GM12865 (cell line): ENCODE measurements at places on chromosomes 1 and 21.

DNA sequence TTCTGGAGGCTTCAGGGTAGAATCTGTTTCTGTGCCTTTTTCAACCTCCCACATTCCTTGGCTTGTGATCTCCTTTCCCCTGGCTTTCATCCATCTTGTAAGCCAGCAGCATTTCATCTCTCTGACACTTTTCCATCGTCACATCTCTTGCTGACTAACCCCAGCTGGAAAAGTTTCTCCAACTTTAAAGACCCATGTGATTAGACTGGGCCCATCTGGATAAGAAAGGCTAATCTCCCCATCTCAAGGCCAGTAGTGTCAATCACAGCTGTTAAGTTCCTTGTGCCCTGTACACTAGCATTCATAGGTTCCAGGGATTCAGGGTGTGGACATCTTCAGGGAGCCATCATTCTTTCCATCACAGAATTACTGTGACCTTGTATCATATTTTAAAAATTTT, 452.1 kb downstream of the TTLL7 start:
- no peak for DNase-seq

DNA sequence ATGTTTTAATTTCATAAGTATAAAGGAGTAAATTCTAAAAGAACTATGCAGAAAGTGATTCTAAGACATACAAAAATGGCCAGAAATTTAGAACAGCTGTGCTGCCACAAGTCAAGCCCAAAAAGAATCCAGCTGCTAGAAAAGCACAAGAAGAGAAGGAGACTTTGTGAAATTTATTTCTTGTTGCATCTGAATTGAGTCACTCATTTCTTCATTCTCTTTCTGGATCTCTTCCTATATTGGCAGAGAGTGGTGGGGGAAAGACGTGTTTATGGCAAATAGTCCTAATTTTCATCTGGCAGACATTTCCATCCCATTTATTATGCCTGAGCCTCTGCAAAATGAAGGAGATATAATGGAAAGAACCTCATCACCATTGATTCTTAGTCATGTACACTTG, 139.6 kb upstream of the CTTNBP2NL start:
- no peak for DNase-seq

GRCh38 chr1:228369608-228370438, 36.8 kb downstream of the TRIM11 start:
- DNase-seq: no peak

GRCh38 chr1:207077470-207078377, 10.9 kb upstream of the C4BPB start:
- DNase-seq: peak; percentile 82

GRCh38 chr1:189764391-189765320, 713.0 kb downstream of the BRINP3 start:
- no peak for DNase-seq

GRCh38 chr1:71656902-71657301, 576.1 kb upstream of the ZRANB2 start:
- DNase-seq: no peak

- DNase-seq: no peak
Observed at GRCh38 chr1:15148004-15148403, 5.5 kb upstream of the TMEM51 start.

DNA sequence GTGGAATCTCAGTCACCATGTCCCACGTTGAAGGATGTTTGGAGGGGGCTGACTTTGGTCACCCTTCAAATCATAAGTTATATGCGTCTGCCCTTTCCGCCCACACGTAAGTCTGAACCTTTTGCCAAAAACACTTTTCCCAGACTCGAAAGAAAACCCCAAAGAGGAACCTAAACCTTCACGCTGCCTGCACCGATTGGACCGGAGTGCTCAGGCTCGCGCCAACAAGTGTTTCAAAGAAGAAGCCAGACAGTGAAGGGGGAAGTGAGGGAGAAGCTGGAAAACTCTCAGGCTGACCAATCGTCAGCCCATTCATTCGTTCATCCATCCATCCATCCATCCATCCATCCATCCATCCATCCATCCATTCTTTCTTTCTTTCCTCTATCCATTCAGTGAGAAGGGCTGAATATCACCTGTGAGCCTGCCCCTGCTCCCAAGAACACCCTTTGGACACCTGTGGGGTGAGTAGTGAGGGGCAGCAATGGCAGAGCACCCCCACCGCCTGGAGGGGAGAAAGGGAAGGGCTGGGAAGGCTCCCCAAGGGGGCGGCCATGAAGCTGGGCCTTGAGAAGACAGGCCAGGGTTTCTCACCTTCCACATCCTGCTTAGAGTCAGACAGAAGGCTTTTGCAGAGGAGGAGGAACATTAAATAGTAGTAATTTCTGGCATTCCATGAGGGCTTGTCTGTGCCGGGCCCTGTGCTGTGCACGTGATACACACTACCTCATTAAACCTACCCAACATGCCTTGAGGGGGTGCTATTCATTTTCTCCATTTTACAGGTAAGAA, 27.1 kb upstream of the RUNX3 start:
- DNase-seq: peak; percentile 58

DNA sequence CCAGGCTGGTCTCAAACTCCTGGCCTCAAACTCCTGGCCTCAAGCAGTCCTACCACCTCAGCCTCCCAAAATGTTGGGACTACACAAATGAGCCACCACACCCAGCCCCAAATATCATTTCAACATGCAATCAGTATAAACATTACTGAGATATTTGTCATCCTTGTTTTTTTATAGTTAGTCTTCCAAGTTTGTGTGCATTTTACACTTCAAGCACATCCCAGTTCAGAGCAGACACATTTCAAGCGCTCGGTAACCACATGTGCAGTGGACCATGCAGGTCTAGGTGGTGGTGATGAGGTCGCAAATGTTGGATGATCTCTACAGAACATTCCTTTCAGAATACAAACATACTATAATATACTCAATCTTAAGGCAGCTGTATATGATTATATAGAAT, 23.8 kb upstream of the APP start:
- DNase-seq: no peak

- peak; percentile 53 for DNase-seq
Observed at GRCh38 chr1:51736702-51737101, 119.8 kb downstream of the OSBPL9 start.

DNA sequence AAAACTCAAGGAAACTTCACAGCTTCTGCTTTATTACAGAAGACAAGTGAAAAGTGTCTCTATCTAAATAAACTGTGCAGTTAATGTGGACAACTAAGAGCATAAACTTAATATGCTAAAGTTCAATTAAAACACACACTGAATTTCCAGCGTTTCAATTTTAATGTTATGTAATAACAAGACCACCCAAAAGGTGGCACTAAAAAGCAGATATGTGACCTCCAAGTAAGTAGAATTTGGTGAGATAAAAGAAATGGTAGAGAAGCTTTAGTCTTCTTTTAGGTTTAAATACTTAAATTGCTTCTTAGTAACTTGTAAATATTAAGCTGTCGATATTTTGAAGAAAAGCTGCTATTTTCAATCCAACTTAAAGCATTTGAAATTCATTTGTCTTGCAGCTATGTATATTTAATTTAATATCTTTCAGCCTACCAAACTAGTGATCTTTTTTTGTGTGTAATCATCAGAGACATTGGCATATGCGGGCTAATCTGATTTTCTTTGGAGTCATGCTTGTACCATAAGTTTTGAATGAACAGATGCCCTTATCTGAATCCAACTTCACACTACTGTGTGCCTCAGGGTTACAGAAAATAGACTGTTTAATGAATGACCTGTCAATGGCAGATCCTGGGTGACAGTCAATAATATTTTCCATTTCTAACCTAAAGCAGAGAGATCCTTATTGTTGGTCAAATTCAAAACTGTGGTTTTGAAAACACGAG, 36.5 kb upstream of the ADAMTS1 start:
- peak; percentile 9 for DNase-seq

GRCh38 chr1:98018074-98018473, 97.2 kb upstream of the DPYD start:
- no peak for DNase-seq

- DNase-seq: no peak
Observed at GRCh38 chr1:112439592-112439991, 43.6 kb downstream of the CTTNBP2NL start.

DNA sequence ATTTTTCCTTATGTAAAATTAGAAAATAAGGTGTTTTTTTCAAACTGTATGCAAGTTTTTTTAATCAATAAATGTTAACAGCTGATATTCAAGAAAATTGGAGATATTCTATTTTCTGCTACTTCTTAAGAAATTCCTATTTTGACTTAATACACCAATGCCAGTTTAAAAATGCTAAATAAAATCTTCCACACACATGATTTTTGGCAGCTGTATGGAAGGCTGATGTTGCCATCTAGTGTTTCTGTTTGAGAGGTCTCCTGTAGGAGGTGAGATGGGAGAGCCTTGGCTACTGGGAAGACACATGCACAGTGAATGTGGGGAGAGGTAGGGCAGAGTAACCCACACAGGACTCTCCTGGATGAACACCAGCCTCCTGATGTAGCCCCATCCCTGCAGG, 29.2 kb upstream of the OR2B11 start:
- DNase-seq: peak; percentile 58

- no peak for DNase-seq
Observed at GRCh38 chr1:61973100-61973837, 221.4 kb upstream of the L1TD1 start.

- DNase-seq: no peak
Observed at GRCh38 chr1:45016090-45016697, 4.1 kb downstream of the UROD start.

DNA sequence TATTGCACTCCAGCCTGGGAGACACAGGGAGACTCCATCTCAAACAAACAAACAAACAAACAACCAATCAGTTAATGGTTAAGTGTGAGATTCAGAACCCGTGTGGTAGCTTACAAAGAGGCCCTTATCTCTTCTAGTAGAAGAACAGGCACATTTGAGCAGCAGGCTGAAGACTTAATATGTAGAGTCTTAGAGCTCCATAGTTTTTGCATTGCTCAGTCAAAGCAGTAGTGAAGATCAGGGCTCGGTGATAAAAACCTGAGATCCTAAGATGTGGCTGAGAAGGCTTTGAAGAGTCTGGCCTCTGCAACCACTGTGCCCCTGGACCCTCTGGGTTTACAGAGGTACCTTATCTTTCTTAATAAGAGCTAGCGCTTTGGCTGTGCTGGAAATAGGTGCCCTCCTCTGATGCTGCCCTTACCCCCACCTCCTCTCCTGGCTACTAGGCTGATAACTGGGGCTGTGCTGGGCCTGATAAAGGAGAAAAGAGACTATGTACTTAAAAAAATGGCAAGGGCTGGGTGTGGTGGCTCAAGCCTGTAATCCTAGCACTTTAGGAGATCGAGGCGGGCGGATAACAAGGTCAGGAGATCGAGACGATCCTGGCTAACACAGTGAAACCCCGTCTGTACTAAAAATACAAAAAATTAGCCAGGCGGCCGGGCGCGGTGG, 10.5 kb upstream of the UCK2 start:
- DNase-seq: no peak

- no peak for DNase-seq
Observed at GRCh38 chr1:57064379-57065140, 98.7 kb upstream of the C8B start.

GRCh38 chr1:231861541-231862481, 235.2 kb downstream of the DISC1 start:
- DNase-seq: no peak

GRCh38 chr1:217525773-217526490, 105.0 kb downstream of the GPATCH2 start:
- DNase-seq: no peak

DNA sequence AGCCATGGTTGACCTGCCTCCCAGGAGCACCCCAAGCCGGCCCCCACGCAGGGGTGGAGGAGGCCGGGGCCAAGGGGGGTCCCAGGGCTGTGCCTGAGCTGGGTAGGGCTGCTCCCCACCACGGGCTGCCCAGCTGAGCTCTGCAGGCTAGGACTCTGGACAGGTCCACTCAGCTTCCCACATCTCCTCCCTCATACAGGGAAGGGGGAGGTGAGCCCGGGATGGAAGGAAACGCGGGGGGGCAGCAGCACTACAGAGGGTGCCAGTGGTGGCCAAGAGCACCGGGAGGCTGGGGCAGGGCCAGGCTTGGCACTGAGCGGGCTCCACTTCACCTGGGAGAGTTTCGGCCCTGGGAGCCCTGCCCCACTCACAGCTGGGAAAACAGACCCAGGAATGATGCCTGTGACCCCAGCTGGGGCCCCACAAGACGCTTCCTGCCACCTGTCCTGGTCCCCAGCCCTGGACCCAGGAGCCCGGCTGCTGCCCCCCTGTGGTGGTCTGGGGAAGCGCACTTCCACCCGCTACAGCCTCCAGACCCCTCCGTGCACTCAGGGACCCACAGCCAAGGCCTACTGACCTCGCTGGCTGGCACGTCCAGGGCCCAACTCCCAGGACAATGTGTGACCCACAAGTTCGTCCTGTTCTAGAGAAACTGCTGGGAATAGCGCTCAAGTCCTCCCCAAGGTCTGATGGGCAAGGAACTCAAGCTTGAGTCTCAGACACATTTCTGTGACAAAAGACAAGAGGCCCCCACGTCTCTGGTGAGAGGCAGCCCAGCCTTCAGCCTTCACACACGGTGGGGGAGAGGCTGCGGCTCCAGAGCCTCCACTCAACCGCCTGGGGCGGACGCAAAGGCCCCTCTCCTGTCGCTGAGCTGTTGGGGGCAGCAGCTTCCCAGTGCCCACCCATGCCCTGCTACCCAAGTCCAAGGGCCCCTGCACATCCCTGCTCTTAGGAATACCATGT, 3.0 kb downstream of the AURKAIP1 start:
- DNase-seq: peak; percentile 80

- no peak for DNase-seq
Observed at GRCh38 chr1:68314151-68314780, 81.9 kb upstream of the WLS start.

DNA sequence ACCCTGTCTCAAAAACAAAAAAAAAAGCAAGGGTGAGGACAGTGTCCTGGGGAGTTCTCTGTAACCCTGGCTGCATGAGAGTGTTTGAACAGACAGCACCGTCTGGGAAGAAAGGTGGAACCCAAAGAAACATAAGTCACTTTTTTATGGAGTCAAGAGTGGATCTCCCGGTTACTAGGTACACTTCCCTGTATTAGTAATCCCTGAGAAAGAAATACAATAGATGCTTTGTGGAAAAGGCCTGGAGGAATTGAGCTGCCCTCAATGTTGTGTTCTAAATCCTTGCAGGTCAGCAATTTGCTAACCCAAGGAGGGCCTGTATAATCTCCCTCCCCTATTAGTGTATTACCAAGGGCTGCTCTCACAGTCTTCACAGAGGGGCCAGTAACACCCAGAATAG, 16.6 kb downstream of the DEGS1 start:
- no peak for DNase-seq

DNA sequence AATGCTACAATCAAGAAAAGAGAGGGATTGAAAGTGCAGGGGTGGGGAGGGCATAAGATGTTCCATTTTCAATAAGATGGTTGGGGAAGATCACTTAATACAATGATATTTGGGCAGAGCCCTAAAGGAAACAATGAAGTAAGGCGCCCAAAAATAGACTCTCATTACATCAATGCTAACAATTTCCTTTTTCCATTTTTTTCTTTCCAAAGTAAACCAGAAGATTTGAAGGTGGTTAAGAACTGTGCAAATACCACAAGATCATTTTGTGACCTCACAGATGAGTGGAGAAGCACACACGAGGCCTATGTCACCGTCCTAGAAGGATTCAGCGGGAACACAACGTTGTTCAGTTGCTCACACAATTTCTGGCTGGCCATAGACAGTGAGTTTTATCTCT, 16.8 kb downstream of the IFNAR2 start:
- DNase-seq: no peak
